ENCODE measurements at places on chromosomes 16 and 17.
A peak's percentile ranks its signal among the peaks of the same experiment; 100 is the strongest.

GRCh38 chr16:12455287-12455798 lies 348.3 kb downstream of the CPPED1 start:
- peak; percentile 20 for DNase-seq

DNA sequence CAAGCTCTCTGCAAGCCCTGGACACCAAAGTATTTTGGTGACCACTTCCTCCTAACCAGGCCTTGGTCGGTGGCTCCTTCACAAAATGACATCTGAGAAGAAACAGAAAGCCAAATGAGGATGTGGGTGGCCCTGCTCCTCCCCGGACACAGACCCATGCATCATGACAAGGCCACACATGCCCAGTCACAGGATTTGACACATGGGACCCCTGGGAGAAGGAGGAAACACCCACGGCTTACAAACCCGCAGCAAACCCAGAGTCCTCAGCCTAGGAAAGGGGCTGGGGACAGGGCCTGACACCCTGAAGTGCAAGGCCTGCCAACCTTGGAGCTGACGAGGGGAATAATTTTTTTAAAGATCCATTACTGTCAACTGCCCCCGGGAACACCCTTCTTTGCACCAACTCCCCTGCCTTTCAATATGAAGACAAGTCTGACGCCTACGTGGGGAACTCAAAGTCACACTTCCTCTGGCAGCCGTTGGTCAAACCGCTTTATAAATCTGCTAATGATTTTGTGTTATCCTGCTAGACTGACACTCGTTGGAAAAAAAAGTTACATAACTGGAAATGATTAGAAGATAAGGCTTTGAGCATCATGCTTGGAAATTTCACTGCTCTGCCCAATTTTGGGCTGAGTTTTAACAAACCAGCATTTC lies 41.3 kb downstream of the GAS7 start:
- no peak for DNase-seq

- peak; percentile 87 for DNase-seq
Observed at GRCh38 chr17:67475161-67475937, 98.3 kb downstream of the PITPNC1 start.

DNA sequence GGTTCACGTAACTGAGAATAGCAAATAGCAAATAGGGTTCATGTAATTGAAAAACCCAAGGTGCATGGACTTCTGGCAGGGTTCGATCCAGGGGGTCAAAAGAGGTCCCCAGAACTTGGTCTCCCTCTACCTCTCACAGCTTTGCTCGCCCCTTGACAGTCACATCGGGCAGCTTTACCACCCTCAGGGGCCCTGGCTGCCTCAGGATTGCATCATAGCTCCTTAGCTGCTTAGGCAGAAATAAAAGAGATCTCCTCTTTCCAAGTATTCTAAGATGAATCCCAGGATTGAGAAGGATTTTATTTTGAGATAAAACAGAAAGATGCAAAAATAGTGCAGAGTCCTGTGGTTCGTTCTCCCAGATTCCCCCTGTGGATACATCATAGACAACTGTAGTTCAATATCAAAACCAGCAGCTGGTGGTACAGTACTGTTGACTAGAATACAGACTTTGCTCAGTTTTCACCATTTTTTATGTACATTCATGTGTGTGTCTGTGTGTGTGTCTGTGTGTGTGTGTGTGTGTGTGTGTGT lies 12.8 kb downstream of the ADGRG3 start:
- DNase-seq: no peak

GRCh38 chr17:66727634-66728570 lies 107.0 kb upstream of the CACNG5 start:
- peak; percentile 80 for DNase-seq

DNA sequence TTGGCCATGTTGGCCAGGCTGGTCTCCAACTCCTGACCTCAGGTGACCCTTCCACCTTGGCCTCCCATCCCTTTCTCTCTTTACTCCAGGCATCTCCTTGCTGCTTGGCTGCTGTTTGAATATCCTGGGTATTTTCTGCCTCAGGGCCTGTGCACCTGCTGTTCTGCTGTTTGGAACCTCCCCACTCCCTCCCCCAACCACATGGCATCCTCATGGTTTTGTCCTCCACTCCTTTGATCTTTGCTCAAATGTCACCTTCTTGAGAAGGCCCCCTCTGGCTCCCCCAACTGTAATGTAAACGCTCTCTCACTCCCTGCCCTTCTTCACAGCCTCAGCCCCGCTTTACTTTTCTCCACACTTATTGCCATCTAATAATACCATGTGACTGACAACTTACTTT lies 152.0 kb downstream of the GSG1L start:
- DNase-seq: no peak

GRCh38 chr17:61118871-61119270 lies 280.8 kb upstream of the TBX2 start:
- DNase-seq: no peak

DNA sequence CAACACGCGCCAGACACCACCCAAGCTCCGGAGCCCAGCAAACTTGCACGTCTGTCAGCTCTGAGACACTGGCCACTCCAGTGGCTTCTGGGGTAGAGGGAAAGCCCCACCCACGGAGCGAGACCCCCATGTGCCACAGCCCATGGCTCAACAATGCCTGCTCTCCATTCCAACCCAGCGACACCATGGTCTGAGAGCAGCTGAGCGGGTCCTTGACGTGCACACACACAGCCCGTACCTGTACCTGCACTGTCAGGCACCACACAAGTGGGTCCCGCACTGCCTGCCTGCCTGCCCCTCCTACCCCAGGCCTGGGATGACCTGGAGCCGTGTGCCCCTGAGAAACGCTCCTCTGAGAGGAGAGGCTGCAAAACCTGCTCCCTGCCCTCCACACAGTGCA lies 77.0 kb downstream of the ZNF778 start:
- no peak for DNase-seq

GRCh38 chr16:76956394-76956793 lies 234.6 kb upstream of the MON1B start:
- no peak for DNase-seq

DNA sequence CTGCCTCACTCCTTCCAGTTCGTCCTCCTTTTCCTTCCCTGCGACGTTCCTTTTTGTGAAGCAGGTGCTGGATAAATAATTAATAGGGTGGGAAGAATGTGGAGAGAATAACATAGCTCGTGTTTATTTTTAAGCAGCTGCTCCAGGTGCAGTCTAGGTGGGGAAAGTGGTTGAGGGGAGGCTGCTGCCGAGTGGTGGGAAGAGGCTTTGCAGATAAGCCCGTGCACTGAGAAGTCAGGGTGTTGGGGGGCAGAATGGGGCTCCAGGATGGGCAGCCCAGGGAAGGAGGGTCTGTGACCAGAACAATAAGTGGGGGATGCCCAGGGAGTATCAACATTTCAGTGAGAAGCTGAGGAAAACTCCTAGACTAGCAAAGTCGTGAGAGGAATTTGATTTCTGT lies 300.5 kb downstream of the CPPED1 start:
- no peak for DNase-seq

- DNase-seq: no peak
Observed at GRCh38 chr17:47808036-47808829, 13.4 kb downstream of the OSBPL7 start.

- DNase-seq: peak; percentile 65
Observed at GRCh38 chr17:17913695-17914332, 58.4 kb downstream of the TOM1L2 start.

- no peak for DNase-seq
Observed at GRCh38 chr17:66947311-66947710, 17.2 kb upstream of the CACNG4 start.

GRCh38 chr16:2962334-2963073 lies 1.6 kb upstream of the KREMEN2 start:
- no peak for DNase-seq

- DNase-seq: no peak
Observed at GRCh38 chr16:61540216-61540615, 496.0 kb downstream of the CDH8 start.

DNA sequence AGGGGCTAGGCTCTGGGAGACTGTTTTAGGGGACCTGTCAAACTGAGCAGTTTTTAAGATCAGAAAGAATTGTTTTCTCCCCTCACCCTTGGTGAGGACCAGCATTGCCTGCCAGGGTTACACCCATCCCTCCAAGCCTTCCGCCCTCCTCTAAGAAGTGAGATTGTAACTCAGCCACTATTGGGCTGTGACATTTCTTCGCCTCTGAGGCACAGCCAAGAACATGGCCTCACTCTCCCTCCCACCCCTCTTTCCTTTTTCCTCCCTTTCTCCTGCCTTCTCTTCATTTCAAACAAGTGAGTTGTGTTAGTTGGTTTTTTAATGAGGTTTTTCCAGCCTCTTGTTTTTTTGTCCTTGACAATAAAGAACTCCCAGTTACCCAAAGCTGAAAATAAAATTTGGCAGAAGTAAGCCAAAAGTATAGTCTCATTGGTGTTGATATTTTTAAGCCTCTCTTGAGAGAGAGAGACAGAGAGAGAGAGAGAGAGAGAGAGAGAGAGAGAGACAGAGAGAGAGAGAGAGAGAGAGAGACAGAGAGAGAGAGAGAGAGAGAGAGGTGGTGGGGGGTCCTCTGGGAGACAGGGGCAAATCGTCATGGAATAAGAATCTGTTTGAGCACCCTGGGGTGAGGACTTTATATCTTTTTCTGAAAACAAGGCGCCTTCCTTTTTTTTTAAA lies 77.2 kb upstream of the TBX2 start:
- DNase-seq: no peak

GRCh38 chr17:43536236-43536992 lies 9.7 kb downstream of the ETV4 start:
- no peak for DNase-seq

- no peak for DNase-seq
Observed at GRCh38 chr16:3797904-3798811, 80.8 kb upstream of the TRAP1 start.

- DNase-seq: no peak
Observed at GRCh38 chr17:80766290-80766855, 221.7 kb downstream of the RPTOR start.
